CMK (cell line): ENCODE measurements at places on chromosomes 3 and 15.

DNA sequence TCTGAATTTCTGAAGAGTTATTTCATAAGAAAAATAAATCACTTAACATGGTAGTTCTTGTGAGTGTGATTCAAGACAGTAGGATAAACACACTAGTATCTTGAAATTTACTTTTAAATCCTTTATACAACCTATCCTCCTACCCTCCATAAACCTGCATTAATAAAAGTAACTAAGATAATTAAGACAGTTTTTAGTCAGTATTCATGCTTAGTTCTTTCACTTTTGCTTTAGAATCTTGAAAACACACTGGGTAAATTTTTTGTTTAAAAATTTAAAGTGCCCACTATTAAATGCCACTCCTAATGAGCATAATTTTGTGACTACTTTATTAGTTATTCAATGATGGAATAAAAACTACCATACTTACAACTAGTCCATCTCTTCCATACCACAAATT lies 28.8 kb downstream of the GOLIM4 start:
- DNase-seq = no peak

- no peak for DNase-seq
Measured at GRCh38 chr3:46442576-46443530, 21.9 kb downstream of the LTF start.

GRCh38 chr3:42961633-42962032 lies 17.5 kb upstream of the GASK1A start:
- DNase-seq = no peak

DNA sequence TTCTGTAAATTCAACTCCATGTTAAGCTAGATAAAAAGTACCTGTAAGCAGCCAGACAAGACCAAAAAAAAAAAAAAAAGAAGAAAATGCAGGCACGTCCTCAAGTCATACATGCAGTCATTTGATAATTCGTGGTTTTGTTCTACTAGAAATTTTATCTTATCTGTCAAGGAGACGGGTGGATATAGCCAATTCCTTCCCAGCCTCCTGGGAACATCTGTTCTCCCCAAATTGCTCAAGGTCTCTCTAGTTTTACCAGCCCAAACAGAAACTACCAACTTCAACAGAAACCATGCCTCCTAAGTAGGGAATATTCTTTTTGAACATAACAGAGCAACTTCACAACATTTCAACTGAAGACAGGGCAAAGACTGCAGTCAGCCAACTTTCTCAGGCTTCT lies 19.5 kb downstream of the RYK start:
- DNase-seq = no peak

- no peak for DNase-seq
Measured at GRCh38 chr3:171481011-171481410, 20.8 kb upstream of the TNIK start.

DNA sequence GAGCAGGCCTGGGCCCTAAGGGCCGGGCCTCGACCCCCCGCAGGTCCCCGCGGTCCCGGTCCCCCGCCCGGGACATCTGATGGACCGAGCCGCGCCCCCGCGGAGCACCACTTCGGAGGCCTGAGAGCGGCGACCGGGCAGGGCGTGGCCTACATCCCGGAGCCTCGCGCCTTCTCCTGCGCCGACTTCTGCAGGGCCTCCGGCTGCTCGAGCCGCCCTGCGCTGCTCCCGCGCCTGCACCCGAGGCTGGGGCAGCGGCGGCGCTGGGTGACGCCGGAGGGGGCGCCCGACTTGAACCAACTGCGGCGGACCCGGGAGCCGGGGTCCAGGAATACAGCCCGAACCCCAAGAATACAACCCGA lies 14.9 kb upstream of the GP9 start:
- DNase-seq = no peak

GRCh38 chr3:65348398-65348995 lies 660.7 kb upstream of the ADAMTS9 start:
- no peak for DNase-seq

- DNase-seq = no peak
Measured at GRCh38 chr15:23835953-23836352, 148.8 kb upstream of the NDN start.

DNA sequence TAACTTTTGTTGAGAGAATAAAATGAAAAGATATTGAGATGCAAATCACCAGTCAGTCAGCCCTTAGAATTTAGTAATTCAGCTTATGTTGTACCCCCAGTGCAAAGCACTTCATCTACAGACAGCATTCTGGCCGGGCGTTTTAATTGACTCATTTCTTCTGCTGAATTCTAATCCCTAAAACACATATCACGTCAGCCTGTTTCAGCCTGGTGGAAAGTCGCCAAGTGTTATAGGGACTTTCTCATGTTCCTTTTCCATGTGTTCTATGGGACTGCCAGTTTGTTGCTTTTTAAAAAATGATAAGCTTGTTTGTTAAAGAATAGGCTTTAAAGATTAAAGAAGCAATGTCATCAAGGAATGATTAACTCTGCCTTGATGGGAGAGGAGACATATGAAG lies 169.7 kb upstream of the BFSP2 start:
- no peak for DNase-seq

- no peak for DNase-seq
Measured at GRCh38 chr3:177013681-177014280, 183.5 kb downstream of the TBL1XR1 start.

DNA sequence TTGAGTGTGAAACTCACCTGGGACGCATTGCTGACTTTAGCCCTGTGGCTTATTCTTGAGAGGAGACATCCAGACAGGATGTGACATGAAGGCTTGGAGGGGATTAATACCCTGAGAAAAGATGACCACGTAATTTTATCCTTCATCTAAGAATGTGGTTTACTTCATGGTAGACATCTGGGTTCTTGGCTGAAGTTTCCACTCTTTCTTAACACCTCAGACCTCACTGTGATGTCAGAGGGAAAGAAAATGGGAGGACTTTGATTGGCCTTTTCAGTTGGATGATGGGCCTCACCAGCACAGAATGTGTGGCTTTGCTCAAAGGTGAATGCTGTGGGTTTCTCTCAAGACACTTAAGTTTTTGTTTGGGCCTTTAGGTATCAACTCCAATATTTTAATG lies 16.5 kb downstream of the GORASP1 start:
- no peak for DNase-seq

GRCh38 chr15:34301058-34301457 lies 36.5 kb downstream of the SLC12A6 start:
- DNase-seq = no peak

DNA sequence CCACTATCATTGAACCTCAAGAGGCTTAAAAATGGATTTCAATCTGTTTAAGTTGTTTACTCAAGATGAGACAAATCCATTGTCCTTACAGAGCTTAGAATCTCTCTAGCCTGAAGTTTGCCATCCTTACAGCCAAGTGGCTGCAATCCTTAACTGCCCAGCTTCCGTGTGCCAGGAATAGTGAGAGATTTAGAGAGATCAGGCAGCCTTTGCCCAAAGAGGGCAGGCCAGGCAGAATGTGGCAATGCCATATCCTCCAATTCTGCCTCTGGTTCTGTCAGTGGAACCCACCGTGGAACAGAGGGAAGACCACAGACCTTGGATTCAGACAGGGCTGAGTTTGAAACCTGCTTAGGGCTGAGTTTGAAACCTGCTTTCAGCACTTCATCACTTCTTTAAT lies 374.3 kb downstream of the VPS13C start:
- no peak for DNase-seq

- DNase-seq = no peak
Measured at GRCh38 chr15:57849317-57849716, 142.8 kb downstream of the POLR2M start.

GRCh38 chr3:111373861-111374260 lies 168.1 kb upstream of the CD96 start:
- no peak for DNase-seq

DNA sequence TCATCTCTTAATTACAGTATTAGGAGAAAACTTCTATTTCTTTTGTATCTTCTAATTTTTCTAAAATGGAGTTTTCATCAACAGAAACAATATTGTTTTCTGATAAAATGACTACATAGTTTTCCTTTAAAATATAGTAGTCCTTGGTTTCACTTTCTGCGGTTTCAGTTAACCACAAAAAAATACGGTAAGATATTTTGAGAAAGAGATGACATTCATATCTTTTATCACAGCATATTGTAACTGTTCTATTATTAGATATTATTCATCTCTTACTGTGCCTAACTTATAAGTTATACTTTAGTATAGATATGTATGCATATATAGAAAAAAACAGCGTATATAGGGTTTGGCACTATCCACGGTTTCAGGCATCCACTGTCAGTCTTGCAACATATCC lies 2.3 kb downstream of the B4GALT4 start:
- no peak for DNase-seq

DNA sequence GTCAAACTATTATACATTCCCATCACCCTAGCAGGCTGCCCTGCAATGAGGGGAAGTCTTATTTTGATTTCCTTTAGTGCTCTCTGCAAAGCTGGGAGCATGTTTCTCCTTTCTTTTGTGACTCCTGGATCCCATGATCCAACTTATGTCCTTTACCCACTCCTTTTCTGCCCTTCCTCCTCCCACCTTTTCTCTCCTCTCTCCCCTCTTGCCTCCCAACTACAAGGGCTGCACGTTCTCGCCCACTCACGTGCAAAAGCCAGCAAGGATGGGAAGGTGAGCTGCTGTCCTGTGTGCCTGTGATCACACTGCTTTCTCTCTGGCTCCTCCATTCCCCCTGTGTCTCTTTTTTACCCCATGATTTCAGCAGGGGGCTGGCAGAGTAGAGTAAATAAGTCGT lies 6.1 kb downstream of the VIPR1 start:
- no peak for DNase-seq

GRCh38 chr3:106824856-106825255 lies 552.4 kb upstream of the CCDC54 start:
- no peak for DNase-seq

- DNase-seq = no peak
Measured at GRCh38 chr3:128009952-128010846, 42.0 kb upstream of the SEC61A1 start.

DNA sequence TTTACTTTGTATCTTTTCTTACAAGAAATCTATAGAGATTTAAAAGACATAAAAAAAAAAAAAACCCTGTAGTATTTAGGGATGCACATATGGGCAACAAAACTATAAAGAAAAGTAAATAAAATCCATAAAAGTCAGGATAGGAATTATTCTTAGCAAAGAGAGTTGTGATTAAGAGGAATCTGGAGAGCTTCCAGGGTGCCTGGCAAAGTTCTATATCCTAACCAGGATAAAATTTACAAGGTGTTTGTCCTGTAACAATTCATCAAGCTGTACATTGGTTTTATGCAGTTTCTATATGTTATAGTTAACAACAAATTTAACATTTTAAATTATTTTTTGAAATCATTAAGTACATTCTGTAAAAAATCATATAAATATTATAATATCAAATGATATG lies 7.9 kb downstream of the SECISBP2L start:
- DNase-seq = no peak

GRCh38 chr3:133274477-133274876 lies 125.4 kb upstream of the BFSP2 start:
- no peak for DNase-seq

DNA sequence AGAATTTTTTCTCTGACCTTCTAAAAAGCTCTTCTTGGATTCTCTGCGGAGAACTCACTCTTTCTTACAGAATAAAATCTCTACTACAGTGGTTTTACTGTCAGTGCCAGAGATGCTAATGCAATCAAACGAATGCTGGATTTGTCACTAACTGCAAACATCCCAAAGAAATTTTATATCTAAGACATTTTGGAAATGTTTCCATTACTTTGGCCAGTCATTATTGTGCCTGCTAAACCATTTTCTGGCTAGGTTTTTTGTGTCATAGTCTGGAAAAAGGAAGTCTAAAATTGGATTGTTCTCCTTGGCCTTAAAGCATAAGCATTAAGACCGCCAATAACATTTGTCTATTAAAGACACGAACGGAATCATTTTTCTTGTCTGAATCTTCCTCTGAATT lies 54.0 kb downstream of the PLOD2 start:
- no peak for DNase-seq

DNA sequence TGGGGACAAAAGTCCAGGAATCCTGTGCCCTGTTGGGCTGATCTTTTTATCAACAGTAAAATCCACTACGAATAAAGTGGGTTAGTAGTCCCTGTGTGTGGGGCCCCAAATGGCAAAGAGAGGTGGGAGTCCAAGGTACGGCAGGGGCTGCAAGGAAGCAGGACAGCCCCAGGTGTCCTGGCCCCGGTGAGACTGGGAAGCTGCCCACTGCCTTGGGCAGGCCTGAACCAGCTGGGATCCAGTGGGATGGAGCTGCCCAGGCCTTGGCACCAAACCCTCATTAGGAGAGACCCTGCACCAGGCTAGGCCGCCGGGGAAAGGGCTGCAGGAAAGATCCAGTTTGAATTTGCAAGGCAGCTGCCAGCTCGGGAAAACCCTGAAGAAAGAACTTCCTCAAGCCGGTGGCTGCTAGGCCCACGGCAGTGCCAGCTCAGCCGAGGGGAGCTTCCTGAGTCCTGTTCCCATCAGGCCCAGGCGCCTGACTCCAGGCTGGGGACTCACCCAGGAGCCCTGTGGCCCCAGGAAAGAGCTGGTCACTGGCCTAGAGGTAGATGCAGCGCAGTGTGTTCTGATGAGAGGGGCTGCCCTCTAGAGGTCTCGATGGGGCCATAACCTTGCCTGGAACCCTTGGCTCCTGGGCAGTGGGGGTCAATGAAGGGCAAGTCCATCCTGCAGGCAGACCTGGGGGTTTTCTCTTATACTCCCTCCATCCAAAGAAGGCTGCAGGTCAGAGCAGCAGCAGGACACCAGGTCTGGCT lies 14.4 kb upstream of the GNAI2 start:
- no peak for DNase-seq

GRCh38 chr3:2360815-2361214 lies 262.1 kb downstream of the CNTN4 start:
- DNase-seq = no peak

DNA sequence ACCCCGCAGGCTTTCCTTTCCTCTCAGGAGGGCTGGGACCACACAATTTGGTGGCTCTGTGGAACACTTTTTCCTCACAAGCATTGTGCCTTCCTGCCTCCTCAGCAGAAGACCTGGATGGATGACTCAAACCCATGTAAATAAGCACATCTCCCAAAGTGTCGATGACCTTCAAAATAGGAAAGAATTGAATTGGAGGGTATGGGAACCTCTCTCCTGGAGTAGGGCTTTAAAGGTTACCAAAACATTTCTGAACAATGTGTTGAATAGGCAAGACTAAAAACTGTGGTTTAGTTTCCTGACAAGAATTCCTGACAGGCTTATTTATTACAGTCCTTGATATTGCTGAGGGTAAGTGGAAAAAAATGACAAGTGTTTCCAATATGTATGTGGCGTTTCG lies 118.2 kb downstream of the ALDH1A2 start:
- no peak for DNase-seq

GRCh38 chr3:122066331-122067213 lies 11.4 kb downstream of the CD86 start:
- DNase-seq = no peak

DNA sequence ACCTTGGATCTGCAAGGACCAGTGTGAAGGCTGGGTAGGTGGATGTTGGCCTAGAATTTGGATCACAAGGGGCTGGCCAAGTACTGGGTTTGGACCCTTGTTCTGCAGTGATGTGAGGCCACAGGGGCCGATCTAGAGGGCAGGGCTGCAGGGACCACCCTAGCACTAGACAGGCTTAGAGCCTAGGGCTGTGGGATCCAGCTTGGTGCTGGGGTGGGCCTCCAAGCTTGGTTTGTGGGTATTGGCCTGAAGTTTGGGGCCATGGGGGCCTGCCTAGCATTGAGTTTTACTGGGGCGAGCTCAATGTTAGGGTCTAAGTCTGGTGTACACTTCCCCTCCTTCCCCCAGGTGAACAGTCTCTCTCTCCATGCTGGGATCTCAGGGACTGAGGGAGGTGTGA lies 36.5 kb downstream of the UBE3A start:
- no peak for DNase-seq

- DNase-seq = no peak
Measured at GRCh38 chr3:195796795-195797194, 14.9 kb downstream of the MUC4 start.

- DNase-seq = no peak
Measured at GRCh38 chr3:55775366-55776154, 288.5 kb upstream of the WNT5A start.
